Fibroblast of skin of right biceps (primary cell): ENCODE measurements at places on chromosomes 4 and X.

- DNase-seq: no peak
Observed at GRCh38 chrX:38103857-38104812, 97.8 kb downstream of the SYTL5 start.

- DNase-seq: no peak
Observed at GRCh38 chrX:117508021-117508420, 608.6 kb downstream of the KLHL13 start.

- DNase-seq: no peak
Observed at GRCh38 chr4:114527637-114528036, 71.0 kb upstream of the UGT8 start.

GRCh38 chr4:148693913-148694649 lies 251.9 kb upstream of the NR3C2 start:
- DNase-seq: no peak

DNA sequence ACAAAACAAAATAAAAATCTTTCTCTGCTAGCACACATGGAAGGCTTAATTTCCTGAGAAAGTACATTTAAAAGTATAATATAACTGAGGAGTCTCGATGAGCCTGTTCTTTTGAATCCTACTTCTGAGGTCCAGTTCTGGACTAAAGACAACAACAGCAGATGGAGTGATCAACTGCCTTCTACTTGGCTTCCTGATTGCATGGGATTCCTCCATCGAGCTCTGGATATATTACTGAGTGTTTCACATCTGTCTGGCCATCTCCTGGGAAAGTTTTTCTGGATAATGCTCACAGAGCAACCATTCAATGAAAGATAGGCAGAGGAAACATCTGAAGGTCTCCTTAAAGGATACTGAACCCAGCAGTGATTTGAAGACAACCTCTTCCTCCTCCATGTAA lies 42.6 kb downstream of the KDR start:
- no peak for DNase-seq

- peak; percentile 0 for DNase-seq
Observed at GRCh38 chrX:101958139-101958538, 26.3 kb upstream of the ZMAT1 start.

- no peak for DNase-seq
Observed at GRCh38 chr4:150098214-150098613, 20.0 kb downstream of the DCLK2 start.

DNA sequence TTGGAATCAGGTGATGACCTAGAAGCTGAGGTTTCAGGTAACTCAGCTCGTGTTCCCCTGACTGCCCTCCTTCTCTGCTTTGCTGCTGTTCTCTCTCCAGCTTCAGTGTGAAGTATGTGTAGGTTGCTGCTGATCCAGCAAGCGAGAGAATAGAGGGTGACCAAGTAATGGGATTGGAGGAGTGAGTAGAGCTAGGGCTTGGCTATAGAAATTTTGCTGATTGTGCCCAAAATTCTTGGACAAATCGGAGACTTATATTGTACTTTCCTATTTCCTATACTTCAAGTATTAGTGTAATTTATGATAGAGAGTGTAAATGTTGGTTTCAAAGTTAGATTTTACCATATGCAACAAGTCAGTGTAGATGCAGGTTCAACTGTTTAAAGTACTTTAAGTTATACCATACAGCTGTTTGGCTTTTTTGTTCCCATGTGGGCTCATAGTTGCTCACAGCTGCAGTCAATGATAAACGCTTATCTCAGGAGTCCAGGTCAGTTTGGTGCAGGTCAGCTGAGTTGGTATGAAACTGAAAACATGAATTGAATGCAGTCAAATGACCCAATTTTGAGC lies 48.0 kb downstream of the RAPGEF2 start:
- no peak for DNase-seq

DNA sequence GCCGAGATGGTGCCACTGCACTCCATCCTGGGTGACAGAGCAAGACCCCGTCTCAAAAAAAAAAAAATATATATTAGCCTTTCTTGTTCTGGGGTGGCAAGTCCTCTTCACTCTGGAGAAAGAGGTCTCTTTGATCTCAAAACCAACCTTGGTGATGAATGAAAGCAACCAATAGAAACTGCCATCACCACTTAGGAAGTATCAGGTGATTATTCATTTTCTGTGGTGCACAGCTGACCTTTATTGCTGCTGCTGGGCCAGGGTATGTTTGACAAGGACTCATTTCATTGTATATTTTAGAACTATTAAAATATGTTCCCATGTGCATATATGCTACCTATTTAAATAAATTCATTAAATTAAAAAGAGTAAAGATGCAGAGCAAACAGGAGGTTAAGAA lies 76.0 kb upstream of the KIT start:
- DNase-seq: no peak

GRCh38 chrX:107878106-107878505 lies 52.4 kb downstream of the MID2 start:
- no peak for DNase-seq

DNA sequence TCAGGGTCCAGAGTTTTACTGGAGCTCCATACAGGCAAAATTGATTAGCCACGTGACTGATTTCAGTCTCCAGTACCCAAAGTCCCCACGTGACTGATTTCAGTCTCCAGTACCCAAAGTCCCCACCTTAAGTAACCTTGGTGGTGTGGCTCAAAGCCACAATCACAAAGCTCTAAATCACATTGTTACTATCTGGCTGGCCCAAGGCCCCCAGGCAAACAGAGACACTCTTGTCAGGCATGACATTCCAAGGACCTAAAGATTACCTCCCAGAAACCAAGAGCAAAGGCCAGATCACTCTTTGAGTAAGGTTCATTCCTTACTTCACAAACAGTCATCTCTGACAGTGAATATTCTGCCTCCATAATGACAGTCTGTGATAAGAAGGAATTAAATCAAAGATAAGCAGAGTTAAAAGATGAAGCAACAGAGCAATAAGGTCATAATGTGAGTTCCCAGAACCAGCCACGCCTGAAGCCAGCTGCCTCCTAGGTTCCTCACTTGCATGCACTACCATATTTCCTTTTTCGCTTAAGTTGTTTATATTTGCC lies 78.5 kb downstream of the ANXA3 start:
- DNase-seq: no peak

GRCh38 chrX:75963774-75964173 lies 178.7 kb upstream of the MAGEE2 start:
- no peak for DNase-seq

DNA sequence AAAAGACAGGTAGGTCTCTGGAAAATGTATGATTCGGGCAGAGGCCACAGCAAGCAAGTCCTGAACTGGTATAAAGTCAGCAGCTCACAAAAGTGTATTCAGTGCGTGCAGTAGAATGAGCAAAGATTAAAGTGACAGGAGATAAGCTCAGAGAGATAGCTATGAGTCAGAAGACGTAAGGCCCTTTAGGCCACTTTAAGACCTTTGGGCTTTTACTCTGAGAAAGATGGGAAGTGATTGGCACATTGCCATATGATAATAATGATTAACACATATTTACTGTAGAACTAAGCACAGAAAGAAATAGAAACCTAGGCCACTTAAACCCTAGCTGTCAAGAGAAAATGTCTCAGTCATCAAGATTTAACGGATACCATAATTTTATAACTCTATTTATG lies 51.7 kb downstream of the TBCK start:
- no peak for DNase-seq

- DNase-seq: no peak
Observed at GRCh38 chrX:24668111-24668510, 21.0 kb upstream of the PCYT1B start.

- DNase-seq: no peak
Observed at GRCh38 chrX:107207943-107208342, 1.5 kb downstream of the DNAAF6 start.

GRCh38 chr4:54898656-54899340 lies 226.6 kb downstream of the KDR start:
- peak; percentile 31 for DNase-seq

- DNase-seq: no peak
Observed at GRCh38 chr4:85200106-85200505, 233.6 kb upstream of the WDFY3 start.

DNA sequence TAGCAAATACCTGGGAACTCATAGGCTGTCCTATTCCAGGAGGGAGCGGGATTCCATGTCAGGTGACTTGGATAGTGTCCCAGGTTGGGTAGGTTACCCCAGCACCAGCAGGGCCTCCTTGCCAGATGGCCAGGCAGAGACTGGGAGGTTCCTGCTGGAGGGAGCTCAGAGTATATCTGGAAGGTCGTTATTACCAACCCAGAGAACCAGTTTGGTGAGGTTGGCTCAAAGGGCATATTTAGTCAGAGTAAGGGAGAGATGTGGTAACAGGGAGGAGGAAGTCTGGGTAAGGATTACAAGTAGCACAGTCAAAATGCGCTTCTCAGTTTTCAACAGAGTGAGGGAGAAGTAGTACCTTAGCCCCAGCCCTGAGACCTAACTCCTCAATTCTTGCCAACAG lies 53.3 kb upstream of the LNX1 start:
- DNase-seq: no peak

DNA sequence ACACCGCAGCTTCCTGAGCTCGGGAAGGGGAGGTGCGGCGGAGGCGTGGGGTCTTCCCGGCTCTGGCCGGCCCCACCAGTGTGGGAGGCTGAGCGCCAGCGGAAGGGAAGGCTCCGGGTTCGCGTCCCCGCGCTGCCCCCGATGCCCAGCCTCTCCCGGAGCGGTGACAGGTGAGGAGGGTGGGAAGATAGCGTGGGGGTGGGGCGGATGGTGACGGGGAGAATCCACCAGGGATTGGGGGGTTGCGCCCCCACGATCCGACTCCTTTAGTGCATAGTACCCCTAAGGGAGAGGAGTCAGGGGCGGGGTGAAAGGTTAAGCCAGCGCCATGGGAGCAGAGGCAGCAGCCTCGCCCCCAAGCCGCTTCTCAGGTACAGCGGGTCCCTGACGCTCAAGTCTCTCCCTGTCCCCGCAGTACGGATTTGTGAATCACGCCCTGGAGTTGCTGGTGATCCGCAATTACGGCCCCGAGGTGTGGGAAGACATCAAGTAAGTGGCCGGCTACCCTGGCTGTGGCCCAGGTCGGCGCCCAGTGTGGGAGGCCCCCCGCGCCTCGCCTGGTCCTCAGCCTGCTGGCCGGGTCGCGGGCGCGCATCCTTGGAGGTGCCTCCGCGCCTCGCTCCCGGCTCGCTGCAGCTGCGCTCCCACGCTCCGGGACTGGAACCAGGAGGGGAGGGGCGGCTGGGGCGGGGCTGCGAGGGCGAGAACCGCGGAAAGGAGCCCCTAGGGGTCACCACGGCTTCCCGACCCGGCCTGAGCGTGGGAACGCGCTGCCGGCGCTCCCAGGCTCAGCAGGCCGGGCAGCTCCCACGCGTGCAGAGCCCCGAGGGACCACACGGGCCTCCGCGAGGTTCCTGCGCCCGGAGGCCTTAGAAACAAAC lies 791 bp downstream of the GUCY1B1 start:
- DNase-seq: peak; percentile 26

GRCh38 chr4:15882675-15883086 lies 55.9 kb downstream of the FGFBP1 start:
- peak; percentile 74 for DNase-seq
